ENCODE measurements at places on chromosomes 12 and 14.

DNA sequence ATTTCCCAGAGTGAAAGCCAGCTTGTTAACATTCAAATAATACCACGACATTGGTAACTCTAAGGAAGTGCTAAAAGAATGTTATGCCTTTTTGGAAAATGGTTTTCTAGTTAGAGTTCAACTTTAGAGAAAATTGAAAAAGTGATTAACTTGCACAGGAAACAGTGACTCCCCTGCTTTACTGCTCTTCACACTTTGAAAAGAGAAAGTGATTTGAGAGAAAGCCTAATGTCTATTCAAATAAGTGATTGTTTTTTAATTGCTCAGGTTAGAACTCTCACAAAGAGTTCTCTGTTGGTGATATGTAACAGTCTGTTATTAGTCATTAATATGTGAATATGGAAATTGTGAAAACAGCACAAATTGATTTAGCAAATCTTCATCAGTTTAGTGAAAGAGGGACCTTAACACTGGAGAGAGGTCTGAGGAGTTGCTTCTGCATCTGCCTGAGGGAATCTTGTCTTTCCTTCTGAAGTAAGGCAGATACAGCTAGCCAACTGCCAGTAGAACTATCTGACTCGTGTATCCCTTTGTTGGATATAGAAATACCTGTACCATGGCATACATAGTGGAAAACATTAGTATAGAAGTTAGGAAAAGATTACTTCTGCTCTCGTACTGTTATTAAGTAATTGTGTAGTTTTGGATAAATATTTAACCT lies 25.5 kb downstream of the ATF7IP start:
- DNase-seq = no peak

- DNase-seq = no peak
These were observed 1.9 kb downstream of the TDRD9 start for GRCh38 chr14:103930051-103930604.

DNA sequence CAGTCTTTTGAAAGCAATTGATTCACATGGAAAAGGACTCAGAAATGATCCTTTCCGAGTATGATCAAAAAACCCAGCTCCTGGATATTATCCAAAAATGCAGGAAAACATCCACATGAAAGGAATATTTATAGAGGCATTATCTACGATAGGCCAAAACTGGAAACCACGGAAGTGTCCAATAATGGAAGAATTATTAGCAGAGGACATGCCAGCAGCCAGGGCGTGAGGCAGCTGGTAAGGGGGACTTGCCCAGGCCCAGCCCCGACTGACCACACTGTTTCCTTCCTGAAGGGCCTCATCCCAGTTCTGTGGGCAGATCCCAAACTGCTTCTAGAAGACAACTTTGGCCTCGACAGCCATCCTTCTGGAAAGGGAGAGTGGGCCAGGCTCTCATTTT lies 20.5 kb downstream of the ACTN1 start:
- no peak for DNase-seq

GRCh38 chr12:1491983-1492697 lies 102.2 kb downstream of the FBXL14 start:
- no peak for DNase-seq

GRCh38 chr12:112303004-112303403 lies 79.2 kb downstream of the HECTD4 start:
- DNase-seq = peak; percentile 24

DNA sequence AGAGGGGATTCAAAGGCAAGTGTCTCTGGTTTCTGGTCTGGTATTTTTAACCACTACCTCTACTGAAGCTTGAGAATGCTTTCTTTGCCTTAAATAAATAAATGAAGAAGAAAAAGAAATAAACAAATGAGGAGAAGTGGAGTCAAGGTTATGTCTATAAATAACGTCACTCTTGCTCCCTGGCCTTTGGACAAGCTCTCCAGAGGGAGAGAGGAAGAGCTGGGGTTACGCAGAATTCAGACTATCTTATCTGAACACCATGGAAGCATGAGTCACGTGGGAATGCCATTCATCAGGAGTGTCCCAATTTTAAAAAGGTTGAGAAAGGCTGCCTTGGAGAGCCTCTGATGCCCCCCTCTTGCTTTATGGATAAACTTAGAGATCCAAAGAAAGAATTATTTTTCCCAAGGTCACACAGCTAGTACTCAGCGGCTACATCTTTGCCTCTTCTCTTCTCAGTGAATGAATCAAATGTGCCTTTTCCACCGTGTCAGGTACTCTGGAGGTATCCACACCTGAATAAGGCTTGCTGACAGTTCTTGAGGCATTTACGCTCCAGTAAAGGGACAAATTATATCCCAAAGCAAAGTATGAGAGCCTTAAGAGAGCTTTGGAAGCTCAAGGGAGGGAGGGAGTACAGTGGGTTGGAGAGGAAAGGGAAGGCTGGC lies 12.9 kb upstream of the MSI1 start:
- DNase-seq = no peak

- no peak for DNase-seq
These were observed 271.4 kb downstream of the SSPN start for GRCh38 chr12:26466726-26467125.

DNA sequence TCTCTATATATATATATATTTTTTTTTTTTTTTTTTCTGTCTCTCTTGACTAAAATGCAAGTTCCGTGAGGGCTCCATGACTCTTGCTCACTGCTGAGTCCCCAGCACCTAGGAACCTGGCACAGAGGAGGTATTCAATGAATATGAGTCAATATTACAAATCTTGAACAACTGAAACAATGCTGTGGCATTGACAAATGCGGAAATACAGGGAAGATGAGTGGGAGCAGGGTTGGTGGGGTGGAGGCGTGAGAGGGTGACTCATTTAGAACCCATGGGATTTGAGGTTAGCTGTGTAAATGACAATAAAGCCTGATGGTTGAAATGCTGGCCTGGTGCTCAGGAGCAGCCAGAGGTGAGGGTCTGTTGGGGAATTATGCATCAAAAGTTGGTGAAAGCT lies 121.7 kb upstream of the FUT8 start:
- DNase-seq = peak; percentile 84

DNA sequence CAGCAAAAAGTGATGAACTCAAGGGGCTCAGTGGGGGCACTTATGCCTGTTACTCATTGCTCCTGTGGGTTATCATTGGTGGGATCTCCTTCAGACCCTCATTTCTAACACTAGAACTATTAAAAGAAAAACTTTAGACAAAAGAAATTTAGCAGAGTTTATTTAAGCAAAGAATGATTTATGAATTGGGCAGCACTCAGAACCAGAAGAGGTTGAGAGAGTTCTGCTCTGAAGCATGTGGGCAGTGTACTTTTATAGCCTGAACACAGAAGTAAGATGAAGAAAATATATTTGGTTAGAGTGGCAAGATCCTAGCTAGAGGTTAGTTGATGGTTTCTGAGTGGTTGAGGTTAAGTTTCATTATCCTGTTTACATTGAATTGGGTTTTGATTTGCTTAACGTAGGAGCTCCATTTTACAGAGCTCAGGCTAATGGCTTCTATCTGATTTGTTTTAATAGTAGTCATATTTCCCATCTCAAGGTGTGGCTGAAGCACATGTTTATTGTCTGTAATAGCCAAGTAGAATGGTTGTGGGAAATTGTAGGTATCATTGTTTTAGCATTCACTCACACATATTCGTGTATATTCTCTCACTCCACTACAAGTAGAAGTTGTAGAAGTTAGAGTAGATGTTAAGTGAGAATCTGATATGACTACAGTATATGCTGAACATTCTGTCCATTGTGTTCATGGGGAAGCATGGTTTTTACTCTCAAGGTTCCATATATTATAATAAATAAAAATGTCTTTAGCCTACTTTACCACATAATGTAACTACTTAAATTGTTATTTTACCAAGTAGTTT lies 27.6 kb downstream of the LEMD3 start:
- DNase-seq = no peak

DNA sequence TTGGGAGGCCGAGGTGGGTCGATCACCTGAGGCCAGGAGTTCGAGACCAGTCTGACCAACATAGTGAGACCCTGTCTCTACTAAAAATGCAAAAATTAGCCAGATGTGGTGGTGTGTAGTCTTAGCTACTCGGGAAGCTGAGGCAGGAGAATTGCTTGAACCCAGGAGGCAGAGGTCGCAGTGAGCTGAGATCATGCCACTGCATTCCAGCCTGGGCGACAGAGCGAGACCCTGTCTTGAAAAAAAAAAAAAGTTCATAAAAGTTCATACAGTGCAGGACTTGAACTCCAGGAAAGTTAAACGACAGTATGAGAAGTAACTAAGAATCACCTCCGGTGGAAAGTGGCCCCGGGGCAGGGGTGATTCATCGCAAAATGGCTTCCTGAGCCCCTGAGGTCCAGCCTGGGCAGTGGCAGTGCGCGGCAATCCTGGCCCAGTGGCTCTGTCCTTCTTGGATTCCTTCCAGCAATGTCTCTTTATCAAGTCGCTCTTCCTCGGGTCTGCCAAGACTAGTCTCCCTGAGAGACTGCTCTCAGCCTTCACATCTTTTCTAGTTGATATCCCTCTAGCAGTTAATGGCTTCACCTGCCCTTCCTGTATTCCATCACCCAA lies 16.7 kb upstream of the MAP1LC3B2 start:
- no peak for DNase-seq

DNA sequence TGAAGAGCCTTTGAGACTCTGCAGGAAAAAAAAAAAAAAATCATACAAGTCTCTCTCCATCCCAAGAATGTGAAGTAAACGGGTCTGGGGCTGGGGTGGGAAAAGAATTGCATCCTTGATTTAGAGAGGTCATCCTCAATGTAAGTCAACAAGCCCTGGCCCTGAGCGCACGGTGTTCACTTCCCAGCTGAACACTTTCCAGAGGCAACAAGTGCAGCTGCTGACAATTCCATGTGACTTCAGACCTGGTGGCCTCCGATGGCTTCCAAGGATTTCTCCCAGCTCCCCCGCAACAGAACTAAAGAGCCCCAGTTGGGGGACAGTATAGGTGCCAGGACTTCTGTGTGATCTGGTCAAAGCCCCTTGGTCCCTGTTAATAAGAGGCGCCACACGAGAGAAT lies 2.4 kb downstream of the RILPL1 start:
- DNase-seq = no peak

DNA sequence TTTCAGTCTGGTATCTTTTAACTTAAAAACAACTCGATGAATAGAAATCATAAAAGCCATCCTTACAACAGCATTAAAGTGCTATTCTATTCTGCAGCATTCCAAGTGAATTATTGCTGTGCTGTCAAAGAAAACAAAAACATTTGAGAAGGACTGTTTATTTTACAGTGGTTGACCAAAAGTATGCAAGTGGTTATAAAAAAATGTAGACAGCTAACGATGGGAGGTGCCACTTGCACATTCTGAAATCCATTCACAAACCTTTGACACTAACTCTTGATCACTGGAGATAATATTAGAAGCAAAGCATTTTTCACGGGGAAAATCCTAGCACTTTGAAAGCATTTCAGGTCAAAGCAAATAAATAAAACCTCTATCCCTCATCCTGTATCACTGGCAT lies 55.6 kb downstream of the HMGA2 start:
- DNase-seq = peak; percentile 73

GRCh38 chr14:66746316-66747006 lies 238.5 kb downstream of the GPHN start:
- peak; percentile 27 for DNase-seq

Data from stromal cell of bone marrow (primary cell).